Kidney (tissue), 22 donors: ENCODE measurements at places on chromosomes 7 and 10. TPM values are rescaled to one million over a fixed set of nuclear protein-coding genes. Genes with fewer than 3 reads are reported as not detected.

- no peak overlapping the region for H3K27ac ChIP-seq
- no peaks in the 10 kb centered on the region for H3K4me1 ChIP-seq
- no peak for DNase-seq
- H3K36me3 ChIP-seq: peaks cover 2% of the 10 kb centered on the region
Observed at GRCh38 chr10:103333934-103334520, 16.9 kb downstream of the PCGF6 start.

Gene KIF11
- 1.6 TPM for total RNA-seq

Gene BAMBI
- total RNA-seq: 19.5 TPM

Gene CPA1
- 0.50 TPM for total RNA-seq

Gene RGR
- not detected for total RNA-seq
